ENCODE measurements at places on chromosomes 6 and 20.

DNA sequence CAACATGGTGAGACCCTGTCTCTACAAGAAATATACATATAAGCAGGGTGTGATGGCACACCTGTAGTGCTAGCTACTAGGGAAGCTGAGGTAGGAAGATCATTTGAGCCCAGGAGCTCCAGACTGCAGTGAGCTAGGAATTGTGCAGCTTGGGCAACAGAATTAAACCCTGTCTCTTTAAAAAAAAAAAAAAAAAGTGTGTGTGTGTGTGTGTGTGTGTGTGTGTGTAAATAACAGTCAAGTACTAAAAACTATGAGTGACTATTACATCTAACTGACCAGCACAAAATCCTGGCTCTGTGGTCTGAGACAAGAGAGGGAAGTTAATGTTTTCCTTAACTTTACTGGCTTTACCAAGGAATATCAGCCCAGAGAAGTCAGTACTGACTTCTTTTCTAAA lies 32.8 kb downstream of the REPS1 start:
- DNase-seq, result no peak

- DNase-seq, result no peak
Measured at GRCh38 chr6:118565311-118565960, 17.3 kb downstream of the PLN start.

GRCh38 chr6:138487102-138487604 lies 12.1 kb downstream of the NHSL1 start:
- no peak for DNase-seq

DNA sequence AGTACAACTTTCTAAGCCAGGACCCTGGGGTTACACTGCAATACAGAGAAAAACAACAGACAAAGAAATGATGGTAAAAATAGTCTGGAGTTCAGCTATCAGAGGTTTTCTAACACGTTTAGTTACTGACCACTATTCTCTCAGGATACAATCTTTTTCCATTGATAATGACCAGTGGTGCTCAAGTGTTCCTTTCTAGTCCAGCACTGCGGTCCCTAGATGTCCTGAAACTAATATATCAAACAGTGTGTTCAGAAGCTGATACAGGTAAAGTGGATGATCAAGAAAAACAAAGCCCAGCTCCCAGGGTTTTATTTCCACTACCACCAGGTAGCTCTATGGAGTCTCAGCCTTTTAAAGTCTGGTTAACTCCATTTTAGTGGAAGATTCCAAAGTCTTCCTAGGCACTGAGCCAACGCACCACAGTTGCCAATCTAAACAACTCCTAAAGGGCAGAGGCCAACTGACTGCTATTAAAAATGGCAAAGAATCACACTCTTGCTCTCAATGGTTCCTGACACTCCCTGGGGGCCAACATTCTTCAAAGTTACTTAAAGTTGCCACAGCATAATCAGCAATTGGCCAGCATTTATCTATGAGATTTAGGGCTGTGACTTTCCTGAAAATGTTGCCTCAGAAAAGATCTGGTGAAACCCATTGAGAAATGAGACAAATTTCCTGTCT lies 38.2 kb downstream of the DZANK1 start:
- DNase-seq, result no peak

DNA sequence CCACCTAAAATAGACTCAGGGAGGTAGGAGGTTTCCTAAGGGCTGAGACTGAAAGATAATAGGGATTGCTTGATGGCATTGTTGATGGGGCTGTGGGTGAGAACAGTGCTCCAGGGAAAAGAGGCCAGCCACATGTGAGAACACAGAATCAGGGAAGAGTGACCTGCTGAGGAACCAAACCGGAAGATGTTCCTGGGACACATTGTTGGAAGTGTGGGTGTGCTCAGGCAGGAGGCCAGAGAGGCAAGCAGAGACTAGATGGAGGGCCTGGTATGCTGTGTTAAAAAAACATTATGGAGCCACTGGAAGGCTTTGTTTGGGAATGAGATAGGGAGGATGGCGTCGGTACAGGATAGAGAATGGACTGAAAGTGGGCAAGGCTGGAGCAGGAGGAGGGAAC lies 23.3 kb downstream of the RNF144B start:
- no peak for DNase-seq
